ENCODE measurements at places on chromosomes 2 and 18.

GRCh38 chr18:31030574-31031278, 11.8 kb downstream of the DSC3 start:
- no peak for DNase-seq

DNA sequence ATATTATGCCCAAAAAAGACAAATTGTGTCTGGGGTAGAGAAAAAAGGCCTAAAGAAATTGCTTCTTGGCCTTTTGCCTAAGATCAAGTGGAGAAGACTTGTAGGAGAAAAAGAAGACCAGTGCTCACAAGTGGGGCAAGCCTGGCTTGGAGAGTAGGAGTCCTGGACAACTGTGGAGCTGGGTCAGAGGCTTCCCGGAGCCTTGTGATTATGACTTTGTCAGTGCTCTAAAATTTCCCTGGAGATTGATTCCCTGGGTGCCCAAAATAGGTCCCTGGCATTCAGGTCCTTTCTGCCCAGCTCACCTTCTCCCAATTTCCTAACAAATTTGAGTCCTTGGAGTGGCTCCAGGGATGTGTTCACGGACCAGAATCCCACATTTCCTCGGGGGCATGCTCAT, 787 bp upstream of the TRIM54 start:
- DNase-seq = no peak

DNA sequence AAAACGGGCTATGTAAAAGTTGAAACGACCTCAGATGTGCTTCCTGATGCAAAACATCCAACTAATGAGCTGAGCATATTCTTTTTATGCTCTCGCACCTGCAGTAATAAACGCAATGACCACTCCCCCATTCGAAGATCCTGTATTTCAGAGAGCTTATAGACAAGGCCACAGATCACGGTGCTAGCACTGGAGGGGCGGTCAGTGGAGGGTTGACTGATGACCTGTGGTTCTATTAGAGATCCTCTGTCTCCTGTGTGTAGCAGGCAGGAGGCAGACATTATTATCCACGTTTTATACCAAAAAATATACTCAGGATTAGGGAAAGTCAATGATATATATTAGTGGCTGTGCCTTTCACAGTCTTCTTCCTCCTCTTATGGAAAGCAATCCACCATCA, 457.0 kb downstream of the CNTNAP5 start:
- no peak for DNase-seq

- DNase-seq = no peak
Measured at GRCh38 chr2:178521304-178522150, 41.3 kb downstream of the PLEKHA3 start.

DNA sequence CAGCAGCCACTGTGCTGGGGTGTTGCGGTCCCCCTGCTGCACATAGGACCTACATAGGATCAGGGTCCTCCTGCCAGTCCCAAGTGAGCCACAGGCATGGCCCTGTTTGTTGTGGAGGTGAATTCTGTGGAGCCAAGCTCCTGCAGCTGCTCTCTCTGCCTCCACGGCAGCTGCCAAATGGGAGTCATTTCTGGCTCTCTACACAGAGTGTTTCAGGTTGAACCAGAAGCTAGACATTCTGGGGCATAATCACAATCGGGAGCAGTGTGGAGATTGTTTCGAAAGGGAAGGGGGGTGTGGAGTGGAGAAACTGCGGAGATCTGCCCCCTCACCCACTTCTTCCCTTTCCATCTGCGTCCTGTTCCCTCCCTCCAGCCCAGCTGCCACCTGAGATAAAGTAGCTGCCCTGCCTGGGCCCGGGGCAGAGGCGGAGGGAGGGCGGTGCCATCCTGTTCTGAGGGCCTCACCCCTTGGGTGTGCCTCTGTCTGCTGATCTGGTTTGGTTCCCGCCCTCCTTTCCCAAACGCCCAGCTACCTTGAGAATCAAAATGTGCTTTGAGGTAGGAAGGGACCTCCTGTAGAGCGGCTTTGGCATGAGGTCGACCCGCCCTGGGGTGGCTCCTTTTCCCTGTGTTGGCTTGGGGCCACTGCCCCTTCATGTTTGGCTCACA, 139.4 kb downstream of the WDSUB1 start:
- no peak for DNase-seq

GRCh38 chr2:119544939-119545475, 758 bp downstream of the CFAP221 start:
- DNase-seq = no peak

DNA sequence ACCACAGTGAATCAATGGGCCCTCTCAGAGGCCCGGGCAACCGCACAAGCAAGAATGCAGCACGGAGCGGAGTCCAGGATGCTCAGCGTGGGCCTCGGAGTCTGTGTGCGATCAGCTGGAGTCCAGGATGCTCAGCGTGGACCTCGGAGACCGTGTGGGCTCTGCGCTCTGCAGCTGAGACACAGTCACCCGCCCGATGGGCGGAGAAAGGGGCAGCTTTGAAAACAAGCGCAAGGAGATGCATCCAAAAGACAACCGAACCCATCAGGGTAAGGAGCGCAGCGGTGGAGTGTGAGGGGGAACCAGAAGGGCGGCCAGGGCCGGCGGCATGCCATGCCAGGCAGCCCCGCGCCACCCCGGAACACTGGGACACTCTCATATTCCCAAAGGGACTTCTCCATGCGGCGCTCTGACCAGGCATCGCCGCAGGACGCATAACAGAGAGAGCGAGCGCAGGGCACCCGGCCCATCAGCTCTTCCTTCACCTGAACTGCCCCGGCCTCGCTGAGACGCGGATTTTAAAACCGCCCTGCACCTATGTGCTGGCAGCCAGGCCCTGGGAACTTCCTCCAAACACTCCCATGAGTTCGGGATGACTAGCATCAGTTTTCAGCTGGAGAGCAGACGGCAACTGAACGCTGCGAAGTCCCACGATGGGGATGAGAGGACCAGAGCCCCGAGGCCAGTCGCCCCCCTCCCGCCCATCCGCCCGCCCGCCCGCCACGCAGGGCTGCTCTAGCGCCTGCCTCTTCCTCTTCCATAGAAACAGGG, 44.7 kb downstream of the MC5R start:
- no peak for DNase-seq

- DNase-seq = no peak
Measured at GRCh38 chr2:33090553-33091134, 143.9 kb downstream of the LTBP1 start.

GRCh38 chr2:113089916-113090315, 22.1 kb downstream of the IL1F10 start:
- no peak for DNase-seq

DNA sequence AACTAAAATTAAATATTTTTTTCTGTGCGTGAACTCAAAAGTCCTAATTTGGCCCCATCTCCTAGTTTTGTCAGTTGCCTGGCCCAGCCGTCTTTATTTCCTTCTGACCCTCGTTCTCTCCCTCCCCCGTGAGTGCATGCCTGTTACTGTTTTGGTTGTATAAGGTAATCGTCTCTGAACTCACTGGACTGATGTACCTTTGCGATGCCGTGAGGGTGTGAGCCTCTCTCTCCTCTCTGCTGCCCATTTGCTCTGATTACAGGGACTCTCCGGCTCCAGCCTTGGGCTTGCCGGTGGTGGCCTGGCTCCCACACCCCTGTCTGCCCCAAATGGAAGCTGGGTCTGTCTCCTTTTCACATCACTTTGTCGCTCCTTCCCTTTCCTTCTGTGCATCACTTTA, 66.5 kb upstream of the RBM44 start:
- DNase-seq = no peak

- DNase-seq = no peak
Measured at GRCh38 chr2:132766573-132766972, 96.6 kb upstream of the LYPD1 start.

GRCh38 chr2:234331566-234331965, 165.3 kb downstream of the ARL4C start:
- no peak for DNase-seq

All from NCI-H2081 treated with DMSO at 0.1 percent for 48 hours (cell line).